ENCODE measurements at places on chromosomes 7 and 10.
A peak's percentile ranks its signal among the peaks of the same experiment; 100 is the strongest.

GRCh38 chr10:61135276-61135721, 191.3 kb upstream of the RHOBTB1 start:
- no peak for DNase-seq

GRCh38 chr10:31832261-31832660, 96.4 kb downstream of the ARHGAP12 start:
- DNase-seq, result no peak

- peak; percentile 18 for DNase-seq
These were observed 3.0 kb upstream of the NRP1 start for GRCh38 chr10:33337326-33337957.

DNA sequence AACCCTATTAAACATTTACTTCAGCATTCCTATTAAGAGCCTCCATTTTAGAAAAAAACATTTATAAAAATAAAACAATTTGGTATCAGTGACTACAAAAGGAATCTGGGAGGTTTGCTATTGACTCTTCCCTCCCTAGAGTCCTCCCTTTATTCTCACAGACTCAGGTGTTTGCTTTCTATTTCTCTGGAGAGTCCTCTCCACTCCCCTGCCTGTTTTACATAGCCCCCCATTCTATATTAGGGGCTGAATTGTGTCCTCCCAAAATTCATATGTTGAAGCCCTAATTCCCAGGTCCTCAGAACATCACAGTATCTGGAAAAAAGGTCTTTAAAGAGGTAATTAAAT, 69.8 kb downstream of the COA1 start:
- no peak for DNase-seq

DNA sequence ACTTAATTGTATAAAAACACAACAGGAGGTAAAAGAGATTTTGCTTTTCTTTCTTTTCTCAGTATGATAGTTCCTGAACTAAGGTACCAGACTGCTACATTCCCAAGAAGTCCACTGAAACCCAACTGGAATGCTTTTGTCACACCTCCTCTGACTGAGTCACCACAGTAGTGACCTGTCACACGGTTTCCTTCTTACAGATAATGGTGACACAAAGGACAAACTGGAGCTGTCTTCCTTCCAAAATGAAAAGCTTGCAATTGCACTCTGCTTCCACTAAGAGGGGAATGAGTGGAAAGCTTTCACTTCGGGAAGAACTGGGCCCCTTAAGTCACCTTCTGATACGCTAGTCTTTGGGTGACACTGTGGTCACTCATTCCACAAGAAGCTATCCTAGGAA, 122.2 kb downstream of the KMT2E start:
- DNase-seq, result no peak
